ENCODE measurements at places on chromosomes 3 and 15.

- DNase-seq, result no peak
Measured at GRCh38 chr3:52245322-52246263, at the start of gene PPM1M. Gene PPM1M (plus strand): TSS chr3:52245759. CDS start chr3:52245825, 66 bp downstream.

GRCh38 chr15:26698555-26698954 is 74.3 kb downstream of the GABRB3 start:
- no peak for DNase-seq

- no peak for DNase-seq
Measured at GRCh38 chr15:41999290-42000285, 21.3 kb downstream of the PLA2G4E start.

DNA sequence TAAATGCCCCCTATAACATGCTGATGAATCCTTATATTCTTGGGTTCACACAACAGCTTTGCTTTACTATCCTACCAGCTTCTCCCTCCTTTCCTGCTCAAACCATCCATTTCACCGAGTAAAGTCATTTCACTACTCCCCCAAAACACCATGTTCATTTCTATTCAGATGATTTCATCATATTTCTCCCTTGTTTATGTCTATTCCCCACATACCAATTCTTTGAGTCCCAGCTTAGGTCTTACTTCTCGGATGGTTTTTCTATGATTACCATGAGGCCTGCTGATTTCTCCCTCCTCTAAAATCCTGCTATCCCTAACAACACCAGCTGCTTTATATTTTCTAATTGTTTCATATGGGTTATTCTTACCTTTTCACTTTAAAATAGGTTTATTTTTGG is 231.4 kb downstream of the TIGIT start:
- no peak for DNase-seq

- no peak for DNase-seq
Measured at GRCh38 chr3:154658000-154658399, 228.0 kb upstream of the GPR149 start.

DNA sequence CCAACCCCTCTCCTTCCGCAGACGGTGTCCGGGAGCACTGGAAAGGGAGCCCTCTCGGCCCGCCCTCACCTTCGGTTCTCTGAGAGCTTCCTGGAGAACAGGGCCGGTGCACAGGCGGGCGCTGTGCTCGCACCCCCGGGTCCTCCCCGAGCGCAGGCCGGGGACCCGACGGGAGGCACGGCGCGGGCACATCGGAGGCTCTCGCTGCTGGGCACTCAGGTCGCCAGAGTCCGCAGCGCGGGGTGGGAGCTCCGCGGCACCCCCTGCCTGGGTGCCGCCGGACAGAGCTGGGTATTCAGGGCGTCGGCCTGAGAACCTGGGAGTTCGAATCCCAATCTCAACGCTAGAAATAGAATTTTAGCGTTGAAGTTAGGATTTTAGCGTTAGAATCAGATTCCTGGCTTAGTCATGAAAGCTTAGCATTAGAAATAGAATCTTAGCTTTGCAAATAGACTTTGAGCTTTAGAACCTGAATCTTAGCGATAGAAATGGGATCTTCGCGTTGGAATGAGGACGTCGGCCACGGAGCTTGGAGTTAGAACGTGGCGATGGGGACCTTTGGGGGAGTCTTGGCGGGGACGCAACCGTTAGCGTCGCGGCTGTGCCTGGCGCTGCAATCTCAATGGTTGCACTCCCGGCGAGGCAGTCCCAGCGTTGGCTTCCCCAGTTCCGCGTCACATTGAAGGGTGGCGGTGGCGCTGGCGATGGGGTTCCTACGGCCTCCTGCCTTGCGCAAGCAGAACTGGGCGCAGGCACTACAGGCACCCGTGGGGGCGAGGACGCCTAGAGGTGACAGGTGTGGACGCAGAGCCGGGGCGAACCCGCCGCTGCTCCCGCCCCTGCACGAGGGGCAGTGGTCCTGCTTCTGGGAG is 549 bp downstream of the TRH start:
- DNase-seq, result no peak

GRCh38 chr3:46091741-46092701 is 64.7 kb upstream of the XCR1 start:
- no peak for DNase-seq

DNA sequence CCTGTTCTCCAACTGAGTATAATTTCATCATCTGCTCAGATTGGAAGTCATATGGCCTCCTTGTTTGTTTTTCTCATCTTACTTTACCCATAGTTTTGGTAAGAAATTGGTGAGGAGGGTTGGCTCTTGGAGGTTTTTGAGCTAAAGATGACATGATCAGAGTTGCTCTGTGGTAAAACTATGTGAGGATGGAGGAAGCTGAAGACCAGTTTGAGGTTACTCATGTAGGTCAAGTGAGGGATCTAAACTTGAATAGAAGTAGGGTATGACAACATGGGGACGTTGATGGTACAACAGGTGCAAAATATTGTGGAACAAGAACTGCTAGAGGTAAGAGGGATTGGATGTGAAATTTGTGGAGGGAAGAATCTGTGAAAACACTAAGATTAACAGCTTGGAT is 87.7 kb upstream of the NEO1 start:
- no peak for DNase-seq

DNA sequence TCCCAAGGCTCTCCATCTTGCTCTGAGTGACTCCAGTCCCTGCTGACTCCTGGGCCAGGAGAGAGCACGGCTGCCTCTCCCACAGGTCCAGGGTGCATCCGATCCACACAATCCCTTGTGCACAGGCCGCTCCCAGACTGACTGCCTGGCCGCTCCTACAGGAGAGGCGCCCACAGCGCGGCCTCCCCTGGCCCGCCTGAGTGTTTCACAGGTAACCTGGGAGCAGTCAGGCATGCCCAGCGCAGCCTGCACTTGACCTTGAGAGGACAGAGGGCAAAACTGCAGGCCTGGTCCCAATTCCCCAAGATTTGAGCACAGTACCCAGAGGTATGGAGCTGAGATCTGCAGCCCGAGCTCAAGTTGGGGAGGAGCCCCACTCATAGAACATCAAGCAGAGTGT is 490.2 kb downstream of the CNTN6 start:
- DNase-seq, result no peak

Data from GM04503 (cell line).